ENCODE measurements at places on chromosomes 11 and 22.

DNA sequence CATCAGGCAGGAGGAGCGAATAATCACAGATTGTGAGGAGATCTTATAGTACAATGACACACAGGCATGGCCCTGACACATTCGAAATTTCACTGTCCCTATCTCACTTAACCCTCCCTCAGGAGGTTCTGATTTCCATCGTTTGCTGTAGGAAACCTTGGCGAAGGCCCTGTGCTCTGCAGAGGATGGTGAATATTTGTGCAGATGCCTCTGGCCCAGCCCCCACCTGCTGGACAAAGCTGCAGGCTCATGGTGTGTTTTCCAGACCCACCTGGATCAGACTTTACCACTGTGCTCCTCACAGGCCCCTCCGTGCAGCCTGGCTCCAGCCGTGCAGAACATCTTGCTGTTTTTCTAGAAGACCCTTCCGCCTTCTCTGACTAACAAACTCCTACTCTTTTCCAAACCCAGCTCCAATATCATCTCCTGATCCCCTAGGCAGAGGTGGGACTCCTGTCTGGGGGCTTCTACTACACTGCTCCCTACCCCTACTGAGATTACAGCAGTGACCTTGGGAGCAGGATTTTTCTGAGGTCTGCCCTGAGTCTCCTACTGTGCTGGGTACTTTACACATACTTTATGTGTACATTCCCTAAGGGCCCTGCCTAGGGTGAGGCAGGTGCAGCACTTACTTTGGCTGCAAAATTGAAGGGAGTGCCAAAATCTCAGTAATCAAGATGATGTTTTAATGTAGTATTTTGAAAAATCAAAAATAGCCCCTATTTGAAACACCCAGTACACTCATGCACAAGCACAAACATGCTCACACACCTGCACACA is 412.7 kb downstream of the SOX6 start:
- DNase-seq, result no peak

- DNase-seq, result no peak
Observed at GRCh38 chr11:69027704-69028372, 14.8 kb upstream of the MRGPRF start.

DNA sequence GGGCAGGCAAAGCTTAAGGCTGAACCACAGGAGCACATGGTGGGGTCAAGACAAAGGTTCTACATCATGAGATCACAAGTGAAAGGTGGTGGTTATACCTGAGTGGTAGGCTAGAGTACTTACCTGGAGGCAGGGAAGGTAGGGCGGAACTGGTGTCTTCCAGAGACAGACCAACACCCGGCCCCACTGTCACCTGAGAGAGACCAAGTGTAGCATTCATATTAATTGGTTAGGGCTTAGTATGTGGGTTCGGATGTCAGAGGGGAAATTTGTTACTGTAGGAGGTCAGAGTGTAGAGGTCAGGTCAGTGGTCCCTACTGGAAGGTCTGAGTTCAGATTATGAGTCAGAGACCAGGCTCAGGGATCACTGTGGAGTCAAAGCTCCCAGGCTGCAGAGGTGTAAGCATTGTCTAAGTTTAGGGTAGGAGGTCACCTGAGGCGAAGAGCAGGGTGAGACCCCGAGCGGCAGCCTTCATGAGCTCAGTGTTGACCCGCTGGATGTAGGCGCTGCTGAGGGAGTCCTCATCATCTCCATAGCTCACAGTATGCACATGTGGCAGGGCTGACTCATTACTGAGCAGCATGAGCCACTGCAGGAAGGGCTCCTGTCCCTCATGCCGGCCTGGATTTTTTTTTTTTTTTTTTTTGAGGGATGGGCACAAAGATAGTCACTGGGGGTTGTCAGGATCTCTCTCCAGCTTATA is 3.2 kb downstream of the TPP1 start:
- no peak for DNase-seq

GRCh38 chr11:119365071-119365591 is 16.4 kb downstream of the USP2 start:
- DNase-seq, result no peak

- no peak for DNase-seq
Observed at GRCh38 chr11:103849366-103849765, 187.1 kb upstream of the DDI1 start.

DNA sequence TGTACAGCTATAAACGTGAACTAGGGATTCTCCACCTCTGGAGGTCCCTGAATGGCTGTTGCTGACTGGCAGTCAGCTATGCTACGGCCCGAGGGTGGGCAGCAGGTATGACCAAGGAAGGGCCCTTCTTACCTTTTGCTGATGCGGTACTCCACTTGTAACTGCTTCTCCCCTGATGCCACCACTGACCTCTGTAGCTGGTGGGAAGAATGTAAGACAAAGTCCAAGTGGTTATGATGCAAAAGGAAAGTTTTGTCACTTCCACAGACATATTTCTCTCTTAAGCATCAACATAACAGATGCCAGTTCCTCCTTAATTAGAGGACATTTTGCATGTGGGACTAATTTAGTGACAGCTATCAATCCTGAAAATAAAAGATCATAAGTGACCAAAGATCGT is 32.2 kb downstream of the P4HA3 start:
- no peak for DNase-seq

- DNase-seq, result no peak
Observed at GRCh38 chr11:7611411-7611810, 61.9 kb downstream of the CYB5R2 start.

- DNase-seq, result no peak
Observed at GRCh38 chr11:75189911-75190310, 39.0 kb downstream of the SLCO2B1 start.

DNA sequence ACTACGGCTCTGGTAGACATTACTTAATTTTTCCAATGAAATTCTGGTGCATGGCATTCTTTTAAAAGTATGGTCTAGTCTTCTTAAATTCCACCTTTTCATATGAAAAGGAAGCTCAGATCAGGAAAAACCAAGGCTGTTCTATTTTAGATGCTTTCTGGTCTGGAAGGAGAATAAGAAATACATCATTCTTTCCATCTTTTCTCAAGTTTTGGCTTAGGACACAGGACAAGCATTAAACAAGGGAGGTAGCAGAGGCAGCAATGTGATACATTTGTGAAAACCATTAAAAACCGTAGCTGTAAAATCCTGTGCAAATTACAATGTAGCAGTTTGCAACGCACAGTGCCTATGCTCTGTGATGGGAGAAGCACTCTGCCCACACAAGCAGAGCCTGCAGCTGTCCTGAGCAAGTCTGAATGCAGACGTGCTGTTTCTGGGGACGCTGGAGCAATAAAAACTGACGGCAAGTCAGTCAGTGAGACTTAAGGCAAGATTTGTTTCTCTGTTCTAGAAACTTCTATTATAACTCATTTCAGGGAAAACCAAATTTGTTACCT is 23.7 kb downstream of the NAP1L4 start:
- no peak for DNase-seq

GRCh38 chr11:17564687-17565042 is 17.6 kb downstream of the OTOG start:
- no peak for DNase-seq

GRCh38 chr11:103737037-103737622 is 299.3 kb upstream of the DDI1 start:
- DNase-seq, result no peak

DNA sequence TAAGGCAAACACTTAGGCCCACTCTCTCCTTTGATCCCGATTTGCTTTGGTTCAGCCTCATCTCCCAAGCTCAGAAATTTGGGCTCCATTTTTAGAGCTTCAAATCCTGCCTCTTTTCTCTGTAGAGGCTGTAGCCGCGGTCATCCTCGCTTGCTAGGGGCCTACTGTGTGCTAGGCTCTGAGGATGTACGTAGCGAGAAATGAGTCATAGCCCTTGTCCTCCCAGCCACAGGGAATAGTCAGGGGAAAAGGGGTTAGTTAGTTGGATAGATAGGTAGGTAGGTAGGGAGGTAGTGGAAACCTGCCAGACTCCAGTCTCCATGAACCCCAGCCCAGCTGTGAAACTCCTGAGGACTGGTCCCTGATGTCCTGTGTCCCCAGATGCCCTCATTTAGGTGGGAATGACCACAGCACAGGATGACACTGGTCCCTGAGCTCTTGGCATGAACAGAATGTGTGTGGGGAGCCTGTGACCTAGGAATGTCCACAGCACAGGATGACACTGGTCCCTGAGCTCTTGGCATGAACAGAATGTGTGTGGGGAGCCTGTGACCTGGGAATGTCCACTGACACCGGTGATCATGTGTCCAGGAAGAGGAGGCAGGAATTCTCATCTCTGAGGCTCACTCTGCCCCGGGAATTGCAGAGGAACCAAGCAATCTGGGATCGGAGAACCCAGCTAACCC is 21.4 kb upstream of the HMOX1 start:
- DNase-seq, result no peak

GRCh38 chr22:19213442-19214077 is 35.0 kb upstream of the SLC25A1 start:
- no peak for DNase-seq

DNA sequence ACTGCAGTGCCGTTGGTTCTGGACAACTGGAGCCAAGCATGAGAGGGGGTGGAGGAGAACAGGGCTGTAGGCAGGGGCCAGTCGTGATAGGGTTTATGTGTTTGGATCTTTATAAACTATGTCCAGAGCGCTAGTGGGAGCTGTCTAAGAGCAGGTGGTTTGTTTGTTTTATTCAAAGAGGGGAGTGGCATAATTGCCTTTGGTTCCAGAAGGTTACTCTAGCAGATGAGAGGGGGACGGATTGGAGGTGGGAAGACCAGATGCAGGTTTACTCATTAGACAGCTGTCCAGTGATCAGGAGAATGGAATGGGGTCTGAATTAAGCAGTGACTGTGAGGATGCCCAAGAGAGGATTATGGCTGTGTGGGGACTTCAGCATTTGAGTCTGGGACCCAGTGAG is 109.3 kb upstream of the TBCEL start:
- no peak for DNase-seq

GRCh38 chr11:69018924-69019323 is 5.9 kb upstream of the MRGPRF start:
- no peak for DNase-seq

DNA sequence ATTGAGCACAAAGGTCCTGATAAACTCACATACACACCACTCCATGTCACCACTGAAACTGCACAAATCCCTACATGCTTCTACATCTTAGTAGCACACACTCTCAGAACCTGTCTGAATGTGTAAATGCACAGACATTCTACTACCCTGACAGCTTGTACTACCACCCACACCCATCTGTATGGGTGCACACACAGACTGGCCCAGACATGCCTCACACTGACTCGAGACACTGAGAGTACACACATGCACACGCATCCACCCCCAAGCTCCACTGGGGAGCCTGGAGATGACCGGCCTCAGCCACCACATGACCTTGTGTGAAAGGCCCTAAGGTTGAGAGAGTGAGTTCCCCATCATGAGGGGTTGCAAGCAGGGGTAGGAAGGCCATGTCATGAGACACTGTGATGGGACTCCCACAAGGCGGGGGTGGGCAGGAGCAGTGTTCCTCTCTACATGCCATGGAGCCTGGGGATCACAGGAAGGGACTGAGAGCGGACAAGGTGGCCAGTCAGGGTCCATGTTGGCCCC is 28.1 kb downstream of the ARAP1 start:
- no peak for DNase-seq

DNA sequence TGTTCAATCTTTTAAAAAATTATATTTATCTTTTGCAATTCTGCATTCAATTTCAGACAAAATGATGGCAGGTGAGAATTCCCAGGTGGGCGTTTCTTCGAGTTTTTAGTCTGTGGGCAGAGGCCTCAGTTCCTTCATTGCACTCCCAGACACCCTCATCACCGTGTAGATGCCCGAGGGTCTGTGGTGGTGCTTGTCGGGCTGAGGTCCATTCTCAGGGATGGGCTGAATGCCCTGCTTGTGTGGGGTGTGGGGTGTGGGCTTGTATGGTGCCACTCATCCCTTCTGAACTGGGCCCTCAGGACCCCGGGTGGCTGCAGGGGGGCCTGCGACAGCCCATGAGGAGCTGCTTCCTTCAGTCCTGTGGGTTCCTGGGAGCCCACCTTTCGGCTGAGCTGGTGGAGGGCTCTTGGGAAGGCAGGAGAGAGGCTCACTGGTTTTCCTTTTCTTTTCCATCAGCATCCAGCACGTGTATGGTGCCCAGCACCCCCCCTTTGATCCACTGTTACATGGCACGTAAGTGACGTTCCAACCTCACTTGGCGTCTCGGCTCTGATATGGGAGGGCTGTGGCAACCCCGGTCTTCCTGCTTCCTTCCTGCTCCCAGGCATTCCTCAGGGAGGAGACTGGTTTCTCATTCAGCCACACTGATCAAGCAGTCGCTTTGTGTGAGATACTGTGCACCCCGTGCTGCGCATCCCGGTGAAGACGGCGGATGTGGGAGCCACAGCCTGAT is 29.8 kb downstream of the TBC1D22A start:
- no peak for DNase-seq

DNA sequence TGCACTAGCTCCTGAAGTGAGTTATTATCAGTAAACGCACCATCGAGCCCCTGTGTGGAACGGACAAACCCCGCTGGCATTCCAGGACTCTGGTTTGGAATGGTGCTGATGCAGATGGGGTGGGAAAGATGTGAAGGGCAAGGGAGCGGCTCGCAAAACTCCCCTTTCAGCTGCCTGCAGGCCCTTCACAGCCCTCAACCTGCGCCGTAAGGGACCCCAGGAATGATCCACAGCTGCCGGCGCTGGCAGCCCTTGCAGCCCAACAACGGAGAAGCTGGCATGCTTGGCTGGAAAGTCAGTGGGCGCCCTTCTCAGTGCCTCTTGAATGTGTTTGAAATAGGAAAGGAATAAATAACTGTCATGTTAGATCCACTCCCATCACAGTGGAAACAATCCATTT is 1445.5 kb downstream of the BRD1 start:
- no peak for DNase-seq

DNA sequence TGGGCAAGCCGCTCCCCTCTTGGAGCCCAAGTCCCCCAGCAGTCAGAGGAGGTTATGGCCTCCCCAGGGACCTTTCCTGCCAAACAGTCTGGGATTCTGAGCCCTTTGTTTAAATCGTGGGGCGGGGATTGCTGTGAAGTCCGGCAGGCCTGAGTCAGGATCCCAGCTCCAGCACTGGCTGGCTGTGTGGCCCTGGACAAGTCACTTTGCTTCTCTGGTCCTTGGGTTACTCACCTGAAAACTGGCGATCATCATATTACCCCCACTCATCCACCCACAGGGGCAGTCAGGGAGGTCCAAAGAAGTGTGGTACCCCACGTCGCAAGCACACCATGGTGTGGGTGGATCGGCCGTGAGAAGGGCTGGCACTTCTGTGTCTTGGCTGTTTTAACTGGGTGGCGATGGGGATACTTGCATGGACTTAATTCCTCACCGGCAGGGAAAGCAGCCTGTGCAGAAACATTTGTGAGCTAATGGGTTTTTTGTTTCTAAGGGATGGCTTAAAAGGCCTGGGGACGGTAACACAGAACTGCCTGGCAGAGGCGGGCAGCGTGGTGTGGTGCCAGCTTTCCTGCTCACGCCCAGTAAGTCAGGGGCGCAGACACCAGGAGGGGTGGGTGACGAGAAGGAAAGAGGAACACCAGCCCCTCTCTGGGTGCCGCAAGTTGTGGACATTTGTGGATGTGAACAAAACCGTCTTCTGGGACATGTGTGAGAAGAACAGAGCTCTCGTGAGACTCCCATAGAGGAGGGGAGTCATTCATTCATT is 31.6 kb upstream of the PRR5 start:
- DNase-seq, result no peak

DNA sequence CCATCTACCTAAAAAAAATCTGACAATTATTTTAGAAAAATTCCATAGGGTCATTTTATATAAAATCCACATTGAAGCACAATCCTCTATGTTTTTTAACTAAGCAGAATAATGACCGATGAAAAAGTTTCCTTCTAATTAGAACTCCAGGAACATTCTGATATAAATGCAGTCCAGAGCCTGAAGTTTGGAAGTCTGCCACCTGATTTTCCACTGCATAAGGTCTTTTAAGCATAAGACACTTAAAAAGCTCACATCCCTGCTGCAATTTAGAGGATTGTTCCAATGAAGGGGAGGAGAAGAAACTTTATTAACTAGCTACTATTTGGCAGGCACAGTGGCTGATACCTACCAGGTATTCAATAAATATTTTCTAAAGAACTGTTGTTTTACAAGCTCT is 570.3 kb upstream of the ANO5 start:
- no peak for DNase-seq

All from activated CD4-positive, alpha-beta T cell treated with anti-CD3 and anti-CD28 coated beads for 4 hours (primary cell).